T-cell (primary cell): ENCODE measurements at places on chromosomes 6 and 20.

DNA sequence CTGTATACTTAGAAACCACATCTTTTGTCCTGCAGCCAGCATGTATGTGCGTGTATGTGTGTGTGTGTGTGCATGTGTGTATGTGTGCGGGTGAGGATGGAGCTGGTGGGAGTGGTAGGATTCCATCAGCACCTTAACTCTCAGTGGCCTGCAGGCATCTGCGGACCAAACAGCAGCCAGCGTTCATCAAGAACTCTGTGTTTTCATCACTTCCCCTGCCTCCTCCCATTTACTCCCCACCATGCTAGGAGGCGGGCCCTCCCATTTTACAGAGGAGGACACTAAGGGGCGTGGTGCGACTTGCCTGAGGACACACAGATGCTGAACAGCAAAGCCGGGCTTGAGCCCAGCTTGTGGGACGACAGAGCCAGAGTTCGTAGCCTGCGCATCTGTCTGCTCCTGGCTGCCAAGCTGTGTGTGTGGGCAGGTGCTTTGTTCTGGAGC lies 8.9 kb downstream of the VSTM2L start:
- no peak for DNase-seq

- no peak for DNase-seq
Observed at GRCh38 chr20:5146099-5146668, 19.4 kb downstream of the CDS2 start.

DNA sequence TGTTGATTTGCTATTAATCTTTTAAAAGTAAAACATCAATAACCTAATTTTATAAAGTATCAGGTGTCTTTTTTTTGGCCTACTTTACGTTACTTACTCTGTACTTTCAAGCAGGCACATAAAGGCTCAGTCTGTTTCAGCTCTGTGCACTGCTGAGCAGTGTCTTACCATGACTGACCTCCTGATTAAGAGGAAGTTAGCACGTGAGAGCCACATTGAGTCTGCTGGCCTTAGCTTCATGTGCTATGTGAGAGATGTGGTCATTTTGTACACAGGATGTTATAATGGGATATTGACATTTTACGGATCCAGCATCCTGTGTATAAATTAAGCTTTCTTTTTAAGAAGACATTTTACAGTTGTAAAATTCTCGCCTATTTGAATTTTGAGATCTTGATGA lies 31.9 kb downstream of the ARID1B start:
- DNase-seq, result no peak

DNA sequence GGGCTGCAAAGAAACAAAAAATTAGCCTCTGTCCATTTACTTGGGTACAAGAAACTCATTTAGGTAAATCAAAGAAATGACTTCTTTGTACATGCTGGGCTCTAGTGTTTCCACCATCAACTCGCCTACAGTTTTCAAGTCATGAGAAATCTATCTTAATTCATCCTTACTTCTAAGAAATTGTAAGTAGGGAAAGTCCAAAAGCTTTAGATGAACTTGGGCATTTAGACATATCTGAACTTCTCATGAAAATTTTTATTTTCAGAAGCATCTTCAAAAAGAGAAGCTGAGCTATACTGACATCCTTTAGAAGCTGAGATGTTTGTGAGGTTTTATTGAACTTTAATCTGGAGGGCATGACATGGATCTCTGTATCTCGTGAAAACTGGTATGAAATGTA lies 117.3 kb downstream of the MYB start:
- no peak for DNase-seq

GRCh38 chr20:5122873-5123260 lies 3.1 kb upstream of the PCNA start:
- no peak for DNase-seq
